Activated CD4-positive, alpha-beta T cell treated with anti-CD3 and anti-CD28 coated beads, Interleukin-2, amount 10 ng/mL, durations not matched to agents 7 days and 5 days (primary cell): ENCODE measurements at places on chromosomes 6 and 20. TPM values are rescaled to one million over a fixed set of nuclear protein-coding genes. Genes with fewer than 3 reads are reported as not detected.

DNA sequence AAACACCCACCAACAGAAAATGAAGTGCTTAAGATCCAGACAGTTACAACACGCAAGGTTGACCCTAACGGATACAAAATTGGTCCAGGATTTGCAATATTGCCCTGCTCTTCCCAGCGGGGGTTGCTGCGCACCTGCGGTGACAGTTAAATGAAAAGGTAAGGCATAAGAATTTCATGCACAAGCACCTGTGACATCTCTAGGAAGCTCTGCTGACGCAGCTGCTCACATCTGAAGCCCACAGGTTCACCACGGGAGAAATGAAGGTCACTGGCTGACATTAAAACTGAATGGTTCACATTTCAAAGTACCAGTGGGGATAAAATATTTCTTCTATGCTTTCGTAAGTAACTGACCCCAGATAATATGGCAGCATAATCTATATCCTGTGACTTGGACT, 689.3 kb upstream of the AGPAT4 start:
- no peak for DNase-seq

GRCh38 chr6:133410638-133411435, 169.7 kb downstream of the EYA4 start:
- no peak for DNase-seq

- no peak for DNase-seq
Observed at GRCh38 chr20:11008444-11009033, 334.7 kb upstream of the JAG1 start.

DNA sequence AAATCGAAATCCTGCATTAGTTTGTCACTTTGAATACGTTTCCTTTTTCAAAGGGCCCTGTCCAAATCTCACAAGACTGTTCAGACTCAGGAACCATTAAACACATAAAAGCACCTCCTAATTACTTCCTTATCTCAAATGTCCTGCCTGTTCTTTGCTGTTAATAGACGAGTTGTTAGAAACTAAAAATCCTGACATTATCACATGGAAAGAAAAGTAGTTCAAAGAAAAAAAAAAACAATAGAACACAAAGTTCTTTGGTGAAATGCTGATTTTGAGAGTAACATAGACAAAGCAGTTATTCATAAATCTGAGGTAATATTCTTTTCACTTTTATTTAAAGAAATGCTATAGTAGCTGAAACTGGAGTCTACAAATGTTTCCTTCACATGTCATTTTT, 12.1 kb upstream of the TAB2 start:
- DNase-seq: no peak

GRCh38 chr20:539191-539590, 4.4 kb downstream of the CSNK2A1 start:
- no peak for DNase-seq

GRCh38 chr6:122511193-122511924, 39.8 kb upstream of the SERINC1 start:
- no peak for DNase-seq

DNA sequence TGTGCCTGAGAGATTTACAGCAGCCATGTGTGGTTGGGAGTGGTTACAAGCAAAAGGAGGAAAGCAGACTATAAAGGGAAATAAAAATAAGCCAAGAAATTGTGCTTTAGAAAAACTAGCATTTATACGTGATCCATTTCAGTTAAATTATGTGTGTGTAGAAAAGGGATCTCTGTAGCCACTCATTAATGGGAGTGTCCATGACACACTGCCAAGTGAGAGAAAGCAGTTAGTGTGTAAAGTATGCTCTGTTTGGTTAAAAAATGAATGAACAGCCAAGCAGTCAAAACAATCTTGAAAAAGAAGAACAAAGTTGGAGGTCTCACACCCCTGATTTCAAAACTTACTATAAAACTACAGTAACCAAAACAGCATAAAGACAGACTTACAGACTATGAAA, 67.9 kb upstream of the GGTLC1 start:
- no peak for DNase-seq

GRCh38 chr20:58303547-58303946, 6.0 kb upstream of the RAB22A start:
- no peak for DNase-seq

GRCh38 chr6:73169633-73170032, 55.7 kb downstream of the KHDC1L start:
- DNase-seq: no peak

DNA sequence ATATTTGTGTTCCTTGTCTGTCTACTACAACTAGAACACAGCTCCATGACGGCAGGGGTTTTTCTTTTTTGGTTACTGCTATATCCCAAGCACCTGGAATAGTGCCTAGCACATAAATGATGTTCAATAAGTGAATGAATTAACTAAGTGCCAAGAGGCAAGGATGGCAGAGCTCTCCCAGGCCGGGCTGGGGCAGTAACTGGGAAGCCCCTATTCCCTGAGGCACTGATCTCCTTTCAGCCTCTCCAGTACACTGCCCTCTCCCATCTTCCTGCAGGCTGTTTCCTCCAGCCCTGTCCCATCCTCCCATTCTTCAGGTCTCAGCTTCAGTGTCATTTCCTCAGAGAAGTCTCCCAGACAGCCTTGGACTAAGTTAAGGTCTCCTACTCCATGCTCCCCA, 29.0 kb upstream of the SPDEF start:
- DNase-seq: no peak

DNA sequence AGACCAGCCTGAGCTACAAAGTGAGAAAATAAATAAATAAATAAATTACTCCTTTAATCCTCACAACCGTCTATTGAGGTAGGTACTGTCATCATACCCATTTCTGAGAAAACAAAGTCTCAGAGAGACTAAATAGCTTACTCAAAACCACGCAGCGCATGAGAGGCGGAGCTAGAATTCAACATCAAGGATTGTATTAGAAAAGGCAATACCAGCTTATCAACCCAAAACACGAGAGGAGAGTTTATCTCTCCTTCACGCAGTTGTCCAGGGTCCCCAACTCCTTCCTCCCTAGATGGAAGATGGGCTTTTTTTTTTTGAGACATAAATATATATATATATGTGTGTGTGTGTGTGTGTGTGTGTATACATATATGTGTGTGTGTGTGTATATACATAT, 12.2 kb downstream of the HNF4A start:
- no peak for DNase-seq

DNA sequence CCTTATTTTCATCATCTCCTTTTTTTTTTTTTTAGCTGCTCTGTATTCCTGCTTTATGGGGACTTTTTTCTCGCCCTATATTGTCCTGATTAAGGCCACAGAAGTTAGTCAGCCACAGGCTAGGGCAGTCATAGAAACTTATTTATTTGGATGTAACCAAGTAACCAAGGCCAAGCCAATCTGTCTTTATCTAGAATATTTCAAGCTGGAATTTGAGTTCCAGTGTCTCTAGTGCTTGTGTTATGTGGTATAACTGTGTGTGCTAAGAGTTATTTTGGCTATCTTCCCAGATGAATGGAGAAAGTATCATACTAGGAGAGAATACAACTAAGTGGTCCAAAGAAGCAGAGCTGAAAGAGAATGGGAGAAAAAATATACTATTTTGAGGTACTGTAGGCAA, 751.5 kb downstream of the CBLN4 start:
- DNase-seq: no peak

DNA sequence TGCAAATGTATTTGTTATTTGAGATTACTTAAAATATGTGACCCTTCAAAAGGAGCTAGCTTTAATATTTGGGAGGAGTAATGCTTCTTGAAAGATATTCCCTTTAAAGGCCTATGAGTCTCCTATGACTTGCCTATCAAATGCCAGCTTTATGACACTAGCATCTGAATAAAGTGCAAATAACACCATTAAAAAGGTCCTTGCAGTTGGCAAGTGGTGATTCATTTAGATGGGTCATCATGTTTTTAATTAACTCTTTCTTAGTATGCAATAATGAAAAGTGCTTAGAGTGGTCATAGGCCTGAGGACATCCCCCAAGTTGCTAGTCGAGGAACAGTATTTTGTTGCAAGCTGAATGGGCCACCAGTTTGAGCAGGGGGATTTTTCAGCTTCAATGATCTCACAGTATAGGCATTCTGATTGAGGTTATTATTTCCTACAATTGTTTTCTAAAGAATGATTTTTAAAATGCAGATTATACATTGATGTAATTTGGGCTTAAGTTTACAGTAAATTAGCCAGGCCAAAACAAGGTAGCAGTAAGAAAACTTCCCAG, 3.7 kb upstream of the CD2AP start:
- DNase-seq: no peak

GRCh38 chr6:36302227-36302976, 32.5 kb downstream of the PNPLA1 start:
- peak; percentile 97 for DNase-seq

DNA sequence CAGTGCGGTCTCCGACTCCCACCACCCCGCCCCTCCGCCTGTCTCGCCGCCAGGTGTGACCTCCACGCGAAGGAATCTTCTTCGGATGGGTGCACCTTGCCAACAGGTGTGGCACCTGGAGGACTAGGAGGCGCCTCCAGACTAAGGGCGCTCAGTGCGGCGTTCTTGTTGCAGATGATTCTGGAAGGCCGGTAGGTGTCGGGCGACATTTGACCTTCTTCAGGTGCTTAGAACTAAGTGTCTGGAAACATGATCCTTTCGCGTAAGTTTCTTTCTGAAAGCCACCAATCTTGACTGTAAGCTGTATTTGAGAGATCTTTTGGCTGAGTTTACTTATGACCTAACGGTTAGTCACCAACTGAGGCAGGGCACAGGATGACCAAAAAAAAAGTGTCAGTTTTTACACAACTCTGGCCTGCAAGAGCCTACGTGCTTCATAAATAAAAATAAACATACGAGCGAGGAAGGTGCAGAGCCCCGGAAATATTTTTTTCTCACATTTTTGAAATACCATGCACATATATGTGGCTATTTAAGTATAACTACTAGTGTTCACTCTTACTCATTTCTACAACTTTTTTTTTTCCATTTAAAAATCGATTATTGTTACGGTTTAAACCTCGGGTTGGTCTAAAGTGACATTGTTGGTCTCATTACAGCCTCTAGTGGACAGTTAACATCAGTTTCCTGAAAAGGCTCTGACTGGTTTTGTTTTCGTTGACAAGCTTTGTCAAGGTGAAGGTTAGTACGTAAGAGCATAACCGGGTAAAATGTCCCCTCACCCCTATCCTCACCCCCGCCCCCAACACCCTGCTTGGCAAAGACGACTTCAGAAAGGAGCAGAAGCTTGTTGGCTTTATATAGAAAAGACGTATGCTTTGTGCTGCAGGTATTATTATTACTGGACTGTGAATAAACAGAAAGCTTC, 1.6 kb upstream of the ATXN1 start:
- DNase-seq: peak; percentile 61

DNA sequence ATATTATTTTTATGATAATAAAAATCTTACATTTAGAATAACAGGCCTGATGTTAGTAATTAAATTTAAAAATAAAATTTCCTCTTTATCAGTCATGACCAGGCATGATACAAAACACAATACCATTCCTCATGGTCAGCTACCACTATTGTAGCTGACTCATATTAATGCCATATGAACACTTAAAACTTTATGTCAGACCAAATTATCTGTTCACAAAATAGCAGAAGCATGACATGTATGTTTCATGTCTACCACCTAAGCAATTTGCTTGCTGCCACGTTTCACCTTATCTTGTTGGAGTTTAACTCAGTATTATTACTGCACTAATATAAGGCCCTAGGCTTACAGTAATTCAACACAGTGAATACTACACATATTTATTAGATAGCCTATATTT, 65.7 kb downstream of the HTR1B start:
- DNase-seq: no peak

DNA sequence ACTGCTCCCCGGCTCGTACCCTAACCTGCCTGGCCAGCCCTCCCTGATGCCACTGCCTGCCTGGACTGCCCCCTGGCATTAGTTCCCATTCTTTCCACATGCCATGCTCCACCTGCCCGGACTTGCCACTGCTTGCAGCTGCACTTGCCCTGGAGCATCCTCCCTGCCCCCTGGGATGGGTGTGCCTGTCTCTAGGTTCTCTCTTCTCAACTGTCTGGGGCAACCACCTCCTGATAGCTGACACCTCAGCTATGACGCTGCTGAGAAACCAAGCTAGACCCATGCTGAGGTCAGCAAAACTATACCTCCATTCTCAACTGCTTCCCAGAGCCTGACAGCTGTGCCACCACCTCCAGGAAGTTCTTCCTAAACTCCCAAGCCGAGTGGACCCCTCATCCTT, 72.1 kb downstream of the PERP start:
- DNase-seq: no peak

DNA sequence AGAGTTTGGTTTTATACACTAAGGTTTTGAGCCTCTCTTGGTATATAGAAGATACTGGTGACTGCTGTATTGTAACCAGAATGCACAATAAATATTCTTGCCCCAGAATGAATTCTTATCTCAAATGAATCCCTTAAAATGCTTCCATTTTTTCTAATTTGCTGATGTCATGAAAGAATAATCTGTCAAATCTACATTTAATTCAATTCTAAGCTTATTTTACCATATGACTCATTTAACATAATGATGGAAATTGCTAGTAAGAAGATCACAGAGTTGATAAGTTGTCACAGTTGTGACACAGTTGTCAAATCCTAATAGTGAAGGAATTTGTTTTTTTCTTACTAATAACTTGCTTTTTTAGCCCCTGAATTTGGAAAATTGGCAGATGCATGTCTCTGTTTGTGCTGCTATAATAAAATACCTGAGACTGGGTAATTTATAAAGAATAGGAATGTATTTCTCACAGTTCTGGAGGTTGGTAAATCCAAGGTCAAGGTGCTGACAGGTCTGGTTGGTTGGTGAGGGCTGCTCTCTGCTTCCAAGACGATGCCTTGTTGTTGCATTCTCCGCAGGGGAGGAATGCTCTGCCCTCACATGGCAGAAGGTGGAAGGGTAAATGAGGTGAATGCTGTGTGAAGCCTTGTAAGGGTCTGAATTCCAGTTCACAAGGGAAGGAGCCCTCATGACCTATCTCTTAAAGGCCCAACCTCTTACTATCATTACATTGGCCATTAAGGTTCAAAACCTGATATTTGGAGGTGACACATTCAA, 4.7 kb downstream of the ECT2L start:
- no peak for DNase-seq

- DNase-seq: no peak
Observed at GRCh38 chr20:32806356-32806755, 13.4 kb upstream of the MAPRE1 start.

DNA sequence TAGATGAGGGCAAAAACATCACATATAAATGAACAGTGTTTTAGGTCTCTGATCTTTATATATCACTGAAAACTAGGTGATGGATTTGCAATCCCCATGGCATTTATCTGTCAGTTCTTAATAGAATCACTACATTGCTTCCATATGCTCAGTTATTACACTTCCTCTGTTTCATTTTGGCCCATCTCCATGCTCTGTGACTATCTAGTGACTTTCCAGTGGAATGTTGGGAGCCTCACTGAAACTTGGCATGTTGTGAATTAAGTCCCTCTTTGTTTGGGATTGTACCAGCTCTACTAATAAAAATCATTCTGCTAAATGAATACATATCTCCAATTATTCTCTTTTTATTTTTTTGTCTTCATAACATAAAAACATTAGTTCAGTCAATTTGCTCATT, 226.1 kb upstream of the CEP162 start:
- no peak for DNase-seq

GRCh38 chr6:75531174-75531573, 37.6 kb upstream of the FILIP1 start:
- DNase-seq: no peak

Gene TMEM217
- 0.92 TPM for total RNA-seq

Gene LINC00237
- not detected for total RNA-seq

Gene LY6G6F
- total RNA-seq: not detected

Gene LTA
- 20.9 TPM for total RNA-seq

Gene HUS1B
- total RNA-seq: 1.5 TPM

Gene RALY
- 208 TPM for total RNA-seq

Gene MATN4
- total RNA-seq: 0.17 TPM

Gene SNPH
- 8.4 TPM for total RNA-seq

Gene GGT7
- total RNA-seq: 7.2 TPM

Gene AURKA
- 83.0 TPM for total RNA-seq

Gene CBLN4
- not detected for total RNA-seq

Gene MUC22
- total RNA-seq: not detected

Gene SLC22A23
- 1.3 TPM for total RNA-seq

Gene TMEM200A
- total RNA-seq: 3.1 TPM
